ENCODE measurements at places on chromosomes 12 and 14.

DNA sequence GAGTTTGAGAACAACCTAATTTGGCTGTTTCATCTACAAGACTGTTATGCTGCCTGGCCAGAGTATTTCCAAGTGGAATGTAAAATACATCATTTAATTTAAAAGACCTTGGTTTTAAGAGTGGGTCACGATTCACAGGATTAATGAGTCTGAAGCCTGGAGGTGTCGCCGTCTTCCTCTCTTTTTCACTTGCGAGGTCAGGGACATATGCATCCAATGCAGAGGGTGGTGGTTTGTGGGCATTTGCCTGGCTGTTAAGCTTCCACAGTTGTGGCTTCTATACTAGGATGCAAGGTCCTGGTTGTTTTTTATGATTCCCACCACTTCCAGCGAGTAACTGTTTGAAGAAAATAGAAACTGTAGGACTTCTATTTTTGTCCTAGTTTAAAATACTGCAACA is 22.8 kb upstream of the RASSF3 start:
- no peak for DNase-seq

DNA sequence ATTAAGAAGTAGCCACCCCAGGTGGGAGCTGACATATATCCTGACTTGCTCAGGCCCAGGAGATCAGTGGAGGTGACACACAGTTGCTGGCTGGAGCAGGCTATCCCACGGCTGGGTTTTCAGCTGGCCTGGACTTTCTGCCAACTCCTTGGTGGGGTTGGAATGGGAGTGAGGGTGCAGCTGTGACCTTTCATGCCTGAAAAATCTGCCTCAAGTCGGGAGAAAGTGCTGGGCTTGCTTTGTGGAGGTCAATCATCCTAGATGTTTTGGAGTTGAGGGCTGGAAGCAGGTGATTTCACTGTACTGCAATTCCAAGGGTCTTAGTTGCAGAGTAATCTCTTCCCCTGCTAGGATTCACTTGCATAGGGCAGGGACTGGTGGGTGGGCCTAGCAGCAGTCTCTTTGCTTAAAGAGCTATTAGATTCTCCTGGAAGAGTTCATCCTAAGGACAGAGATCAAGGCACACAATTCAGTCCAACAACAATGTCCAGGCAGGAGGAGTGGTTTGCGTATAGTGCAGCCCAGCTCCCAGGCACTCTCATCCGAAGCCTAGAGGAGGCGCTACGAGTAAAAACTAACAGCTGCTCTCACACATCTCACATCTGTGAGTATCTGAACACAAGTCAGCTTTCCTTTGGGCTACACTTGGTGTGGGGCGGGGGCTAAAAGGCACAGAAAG is 98.1 kb downstream of the GAS2L3 start:
- no peak for DNase-seq

DNA sequence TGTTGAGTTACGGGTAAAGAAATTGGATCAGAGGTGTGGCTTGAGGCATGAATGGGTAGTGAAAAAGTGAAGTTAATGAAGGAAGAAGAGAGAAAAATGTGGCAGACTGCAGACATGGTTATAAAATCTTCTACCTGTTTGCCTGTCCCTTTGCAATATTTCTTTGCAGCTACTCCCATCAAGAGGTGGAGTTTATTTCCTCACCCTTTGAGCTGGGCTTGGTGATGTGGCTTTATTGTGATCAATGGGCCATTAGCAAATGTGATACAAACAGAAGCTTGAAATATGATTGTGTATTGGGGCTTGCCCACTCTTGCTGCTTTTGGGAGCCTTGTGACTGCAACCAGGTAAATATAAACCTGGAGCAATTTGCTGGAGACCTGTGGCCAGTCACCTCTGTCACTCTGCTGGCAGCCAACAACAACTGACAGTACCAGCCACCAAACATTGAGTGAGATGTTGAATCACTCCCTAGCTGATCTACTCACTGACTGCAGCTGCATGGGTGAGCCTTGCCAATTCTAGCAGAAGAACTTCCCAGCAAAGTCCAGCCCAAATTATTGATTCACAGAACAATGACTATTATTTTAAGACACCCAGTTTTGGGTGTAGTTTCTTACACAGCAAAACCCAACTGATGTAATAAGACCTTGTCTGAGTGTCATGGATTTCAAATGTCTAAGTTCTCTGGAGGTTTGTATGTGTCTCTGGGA is 151.0 kb upstream of the ATP2B1 start:
- no peak for DNase-seq

GRCh38 chr12:1448336-1448735 is 146.0 kb downstream of the FBXL14 start:
- DNase-seq: no peak

DNA sequence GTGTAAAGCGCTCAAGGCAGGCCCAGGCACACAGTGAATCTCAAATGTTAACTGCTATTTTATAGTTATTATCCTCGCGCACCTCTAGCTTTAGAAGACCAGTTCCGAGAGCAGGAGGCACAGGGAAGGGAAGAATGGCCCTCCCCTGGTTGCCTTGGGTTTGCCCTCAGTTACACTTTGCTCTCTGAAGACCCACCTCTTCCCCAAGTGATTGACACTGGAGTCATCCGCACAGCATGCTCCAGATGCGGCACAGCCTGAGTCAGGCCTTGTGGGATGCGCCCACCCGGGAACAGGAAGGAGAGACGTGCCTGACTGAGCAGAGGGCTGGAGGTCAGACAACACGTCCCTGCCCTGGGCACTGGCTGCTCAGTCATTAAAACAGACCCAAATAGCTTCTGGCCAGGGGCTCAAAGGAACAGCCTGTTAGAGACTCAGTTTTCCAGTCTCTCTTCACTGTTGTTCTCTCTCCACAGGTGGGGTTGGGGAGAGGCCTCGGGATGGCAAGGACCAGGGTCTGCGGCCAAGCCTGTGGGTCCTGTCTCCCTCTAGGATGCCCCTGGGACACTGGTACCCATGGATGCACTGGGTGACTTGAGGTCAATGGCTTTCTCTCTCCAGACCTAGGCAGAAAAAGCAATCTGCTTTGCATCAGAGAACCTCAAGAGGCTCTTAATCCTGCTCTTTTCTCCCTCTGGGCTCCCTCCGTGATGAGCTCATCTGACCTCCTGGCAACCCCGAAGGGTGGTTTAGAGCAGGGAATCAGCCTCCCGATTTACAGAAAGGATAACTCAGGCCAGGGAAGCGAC is 13.6 kb upstream of the MLXIP start:
- no peak for DNase-seq

DNA sequence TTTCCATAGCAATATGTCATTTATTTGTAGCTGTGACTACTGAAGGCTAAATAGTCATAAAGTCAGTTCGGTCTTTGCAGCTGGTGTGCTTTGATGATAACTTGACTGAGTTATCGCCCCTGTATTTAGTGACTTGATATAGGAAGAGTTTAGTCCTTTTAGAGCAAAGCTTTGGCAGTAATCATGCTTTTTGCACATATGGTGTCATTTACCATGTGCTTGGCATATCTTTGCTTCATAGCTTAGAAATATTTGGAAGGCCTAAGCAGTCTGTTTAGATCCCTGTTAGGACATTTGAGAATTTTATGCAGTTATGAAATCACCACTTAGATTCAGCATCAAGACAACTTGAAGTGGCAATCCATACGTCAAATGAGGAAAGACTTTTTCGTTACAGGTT is 31.6 kb downstream of the POLR3B start:
- DNase-seq: no peak

GRCh38 chr14:42628602-42629001 is 1021.9 kb downstream of the LRFN5 start:
- no peak for DNase-seq

- DNase-seq: no peak
These were observed 176.1 kb downstream of the IPO8 start for GRCh38 chr12:30519535-30519934.

DNA sequence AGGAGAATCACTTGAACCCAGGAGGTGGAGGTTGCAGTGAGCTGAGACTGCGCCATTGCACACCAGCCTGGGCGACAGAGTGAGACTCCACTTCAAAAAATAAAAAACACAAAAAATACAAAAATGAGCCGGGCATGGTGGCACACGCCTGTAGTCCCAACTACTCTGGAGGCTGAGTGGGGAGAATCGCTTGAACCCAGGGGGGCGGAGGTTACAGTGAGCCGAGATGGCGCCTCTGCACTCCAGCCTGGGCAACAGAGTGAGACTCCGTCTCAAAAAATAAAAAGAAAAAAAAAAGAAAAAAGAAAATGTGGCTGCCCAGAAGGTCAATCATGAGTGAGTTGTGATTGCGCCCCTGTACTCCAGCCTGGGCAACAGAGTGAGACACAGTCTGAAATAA is 9.2 kb downstream of the DNAJC22 start:
- no peak for DNase-seq

DNA sequence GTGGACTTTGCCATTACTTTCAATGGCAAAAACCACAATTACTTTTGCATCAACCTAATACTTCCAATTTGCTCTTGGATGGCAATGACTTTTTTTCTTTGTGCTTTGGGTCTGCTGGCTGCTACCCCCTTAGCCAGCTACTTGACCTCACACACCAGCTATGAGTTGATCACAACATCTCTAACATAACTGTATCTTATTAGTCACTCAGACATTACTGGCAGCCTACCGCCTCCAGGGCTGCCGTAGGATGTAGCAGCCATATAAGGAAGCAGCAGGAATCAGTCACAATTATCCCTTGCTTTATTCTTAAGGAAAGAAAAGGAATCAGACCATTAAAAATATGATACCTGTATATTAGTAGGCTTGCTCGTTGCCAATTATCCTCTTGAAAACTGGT is 260.5 kb downstream of the ADAMTS20 start:
- DNase-seq: no peak

- DNase-seq: no peak
These were observed 34.0 kb upstream of the C2CD5 start for GRCh38 chr12:22578328-22578727.

GRCh38 chr14:70622111-70622712 is 19.5 kb upstream of the TTC9 start:
- no peak for DNase-seq

DNA sequence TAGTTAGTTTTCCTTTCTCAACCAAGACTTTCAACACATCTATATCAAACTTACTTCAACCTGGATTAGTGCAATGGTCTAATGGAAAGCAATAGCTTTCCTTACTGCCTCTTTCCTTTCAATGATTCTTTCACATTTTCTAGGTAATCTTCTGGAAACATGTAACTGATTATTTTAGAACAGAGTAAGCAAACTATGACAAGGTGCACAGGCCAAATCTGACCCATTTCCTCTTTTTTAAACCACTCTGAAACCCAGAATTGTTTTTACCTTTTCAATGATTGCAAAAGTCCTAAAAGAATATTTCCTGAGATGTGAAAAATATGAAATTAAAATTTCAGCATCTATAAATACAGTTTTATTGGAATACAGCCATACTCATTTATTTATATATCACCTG is 81.6 kb upstream of the TMTC2 start:
- no peak for DNase-seq

- no peak for DNase-seq
These were observed 34.0 kb downstream of the VCPKMT start for GRCh38 chr14:50082308-50082742.

GRCh38 chr14:20659336-20659735 is 17.8 kb upstream of the OR6S1 start:
- DNase-seq: no peak

DNA sequence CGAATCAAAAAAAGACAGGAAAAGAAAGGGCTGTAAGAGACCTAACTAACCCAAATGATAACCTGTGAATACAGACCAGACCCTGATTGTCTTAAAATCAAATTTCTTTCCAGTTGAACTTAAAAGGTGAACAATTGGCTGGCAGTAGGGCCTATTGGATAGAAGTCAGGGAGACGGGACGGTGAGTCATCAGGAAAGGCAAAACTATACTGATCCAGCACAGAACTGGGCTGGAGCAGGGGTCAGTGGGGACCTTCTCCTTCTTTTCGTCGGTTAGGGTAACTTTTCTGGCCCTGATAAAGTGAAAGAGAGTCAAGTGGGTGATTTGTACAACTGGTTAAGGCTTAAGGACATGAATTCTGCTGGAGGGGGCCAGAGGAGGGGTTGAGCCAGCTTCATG is 84.9 kb upstream of the OTX2 start:
- no peak for DNase-seq

GRCh38 chr12:112828541-112828940 is 37.0 kb downstream of the RPH3A start:
- no peak for DNase-seq

GRCh38 chr14:78627114-78627513 is 456.9 kb downstream of the NRXN3 start:
- DNase-seq: no peak

DNA sequence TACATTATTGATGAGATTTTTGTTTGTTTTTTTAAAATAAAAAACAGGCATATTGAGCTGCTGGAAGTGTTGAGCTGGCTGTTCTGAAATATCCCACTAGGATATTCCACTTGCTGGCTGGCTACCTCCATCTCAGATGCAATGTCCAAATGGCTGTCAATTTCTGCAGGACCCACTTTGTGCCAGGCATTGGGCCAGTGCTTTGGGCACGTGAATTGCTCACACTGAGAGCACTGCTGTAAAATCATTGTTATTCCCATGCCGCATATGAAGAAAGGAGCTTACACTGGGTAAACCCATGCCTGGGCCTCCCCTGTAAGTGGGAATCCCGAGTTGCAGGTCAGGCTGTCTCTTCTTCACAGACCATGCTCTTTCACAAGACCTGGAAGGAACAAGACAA is 56.7 kb downstream of the RGS6 start:
- DNase-seq: no peak

DNA sequence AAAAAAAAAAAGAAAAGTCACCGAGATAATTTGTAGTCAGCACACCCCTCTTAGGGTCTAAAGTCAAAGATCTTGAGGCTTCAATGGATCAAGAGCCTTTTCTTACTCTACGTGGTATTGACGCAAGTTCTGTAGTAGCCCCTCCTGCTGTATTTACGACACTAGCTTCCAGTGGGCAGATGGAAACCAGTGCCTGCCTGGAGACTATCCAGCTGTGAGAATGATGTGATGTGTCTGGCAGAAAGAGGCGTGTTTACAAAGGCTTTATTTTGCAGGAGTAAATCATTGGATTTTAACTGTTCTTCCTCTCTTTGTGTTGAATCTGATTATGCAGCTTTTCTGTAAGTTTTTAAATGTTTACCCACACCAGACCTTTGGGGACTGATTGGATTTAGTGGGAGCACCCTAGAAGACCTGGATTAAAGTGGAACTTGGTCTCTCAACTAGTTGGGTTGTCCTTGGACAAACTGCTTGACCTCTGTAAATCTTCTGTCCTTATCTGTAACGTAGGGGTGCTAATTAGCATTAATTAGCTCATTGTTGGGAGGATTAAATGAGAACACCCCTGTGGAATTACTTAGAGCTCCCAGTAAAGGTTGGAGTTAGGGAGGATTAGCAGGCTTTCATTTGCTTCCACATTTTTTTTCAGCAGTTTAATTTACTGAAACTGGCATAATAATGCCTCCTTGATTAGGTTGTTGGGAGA is 72.4 kb downstream of the RASSF3 start:
- DNase-seq: no peak
